Effector CD4-positive, alpha-beta T cell (primary cell): ENCODE measurements at places on chromosomes 13 and 19.

GRCh38 chr13:112942689-112943308, 26.2 kb upstream of the MCF2L start:
- peak; percentile 95 for DNase-seq

DNA sequence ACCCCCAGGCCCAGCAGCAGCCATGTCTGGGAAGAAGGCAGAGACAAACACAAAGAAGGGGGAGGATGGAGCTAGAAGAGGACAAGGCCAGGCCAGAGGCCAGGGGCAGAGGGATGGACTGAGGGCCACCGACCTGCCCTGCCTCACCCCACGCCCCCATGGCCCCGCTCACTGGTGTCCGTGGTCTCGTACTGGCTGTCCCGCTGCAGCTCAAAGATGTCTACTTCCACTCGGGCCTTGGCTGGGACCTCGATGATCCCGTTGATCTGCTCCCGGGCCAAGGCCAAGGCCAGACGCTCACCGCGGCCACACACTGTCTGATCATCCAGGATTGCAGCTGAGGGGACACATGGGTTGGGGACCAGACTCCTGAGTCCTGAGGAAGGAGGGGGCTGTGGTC, 5.0 kb downstream of the GRIK5 start:
- DNase-seq: no peak

- no peak for DNase-seq
Measured at GRCh38 chr13:44249431-44249836, 124.2 kb upstream of the SERP2 start.

GRCh38 chr13:43482026-43482425, 304.7 kb downstream of the ENOX1 start:
- no peak for DNase-seq
